Stimulated activated CD4-positive, alpha-beta T cell treated with anti-CD3 and anti-CD28 coated beads, Interleukin-4, amount 100 ng/mL, for 1 hour (primary cell): ENCODE measurements at places on chromosomes 3 and 15.

DNA sequence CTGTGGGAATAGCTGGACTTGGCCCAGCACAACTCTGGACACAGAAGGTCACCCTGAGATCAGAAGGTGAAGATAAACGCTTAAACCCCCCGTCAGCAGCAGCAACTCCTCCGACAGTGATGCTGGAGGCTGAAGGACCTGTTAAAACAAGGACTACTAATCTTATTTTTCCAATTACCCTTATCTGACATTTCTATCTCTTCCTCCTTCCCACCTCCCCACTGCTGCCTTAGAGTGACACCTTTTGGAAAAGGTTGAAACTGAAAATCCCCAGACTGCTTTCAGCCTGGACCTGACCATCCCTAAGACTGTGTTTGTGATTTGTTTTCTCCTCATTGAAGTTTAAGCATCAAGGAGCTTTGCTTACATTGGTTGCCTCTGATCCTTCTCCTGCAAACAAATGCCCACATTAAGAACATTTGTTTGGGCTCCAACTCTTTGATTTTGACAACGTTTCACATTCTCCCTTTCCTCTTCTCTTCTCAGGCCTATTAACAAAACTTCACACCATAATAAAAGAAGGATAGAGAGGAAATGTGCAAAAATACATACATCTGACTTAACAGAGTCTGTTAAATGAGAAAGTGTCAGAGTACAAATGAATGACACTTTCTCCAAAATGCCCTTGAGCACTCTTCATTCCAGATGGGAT, 410.6 kb upstream of the WNT5A start:
- no peak for DNase-seq

GRCh38 chr3:48423883-48424695, 5.8 kb downstream of the PLXNB1 start:
- DNase-seq = no peak

DNA sequence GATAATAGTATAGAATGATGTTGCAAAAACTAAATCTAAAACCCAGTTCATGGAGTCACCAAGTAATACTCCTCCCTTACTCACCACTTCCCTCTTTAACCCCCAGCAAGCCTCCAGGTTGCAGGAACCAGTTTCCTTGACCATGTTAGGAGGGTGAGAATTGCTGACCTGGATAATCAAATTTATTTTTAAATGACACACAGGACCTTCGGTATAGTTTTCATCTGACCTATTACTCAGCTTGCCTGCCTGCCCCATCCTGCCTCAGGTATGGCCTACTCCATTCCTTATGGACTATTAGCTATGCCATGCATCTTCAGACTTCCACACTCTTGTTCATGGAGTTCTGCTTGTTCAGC, 883 bp downstream of the RTP4 start:
- DNase-seq = no peak

- DNase-seq = no peak
Measured at GRCh38 chr3:23202203-23202920, 765 bp upstream of the UBE2E2 start.

DNA sequence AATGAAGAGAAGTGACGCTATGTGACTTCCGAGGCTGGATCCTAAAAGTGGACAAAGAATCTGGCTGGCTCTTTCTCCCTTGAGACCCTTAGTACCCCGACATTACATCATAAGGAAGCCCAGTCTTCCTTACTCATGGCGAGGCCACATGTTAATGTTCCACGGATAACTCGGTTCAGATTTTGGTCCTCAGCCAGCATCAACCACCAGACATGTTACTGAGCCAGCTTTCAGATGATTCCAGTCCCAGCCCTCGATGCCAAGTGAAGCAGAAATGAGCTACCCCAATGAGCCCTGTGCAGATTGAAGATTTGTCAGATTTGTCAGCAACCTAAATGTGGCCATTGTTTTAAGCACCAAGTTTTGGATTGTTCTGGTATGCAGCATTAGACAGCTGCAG, 46.6 kb downstream of the SLCO2A1 start:
- no peak for DNase-seq

DNA sequence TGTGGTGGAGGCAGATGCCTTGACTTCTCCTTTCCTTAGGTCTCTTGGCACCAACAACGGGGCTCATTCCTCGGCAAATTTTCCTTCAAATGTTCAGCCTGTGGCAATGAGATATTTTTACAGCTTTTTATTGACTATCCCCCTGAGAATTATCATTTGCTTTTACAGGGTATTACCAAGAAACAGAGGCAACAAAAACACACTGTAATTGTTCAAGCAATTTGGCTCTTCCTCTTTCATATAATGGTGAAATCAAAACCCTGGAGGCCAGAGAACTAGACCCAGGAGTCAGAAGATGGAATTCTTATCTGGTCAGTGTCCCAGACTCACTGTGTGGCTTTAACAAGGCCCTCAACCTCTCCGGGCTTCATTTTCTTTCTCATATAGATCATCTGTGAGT, 40.1 kb downstream of the TRIM42 start:
- DNase-seq = no peak

- no peak for DNase-seq
Measured at GRCh38 chr3:134038071-134038491, 8.4 kb upstream of the SLCO2A1 start.

GRCh38 chr3:155425396-155425795, 131.9 kb upstream of the STRIT1 start:
- DNase-seq = no peak
